Motor neuron (in vitro differentiated cells): ENCODE measurements at places on chromosomes 5 and 9.

GRCh38 chr5:147346006-147346561 lies 111.3 kb downstream of the STK32A start:
- ATAC-seq: no peak

GRCh38 chr5:168104350-168104749 lies 187.1 kb upstream of the WWC1 start:
- ATAC-seq: no peak

DNA sequence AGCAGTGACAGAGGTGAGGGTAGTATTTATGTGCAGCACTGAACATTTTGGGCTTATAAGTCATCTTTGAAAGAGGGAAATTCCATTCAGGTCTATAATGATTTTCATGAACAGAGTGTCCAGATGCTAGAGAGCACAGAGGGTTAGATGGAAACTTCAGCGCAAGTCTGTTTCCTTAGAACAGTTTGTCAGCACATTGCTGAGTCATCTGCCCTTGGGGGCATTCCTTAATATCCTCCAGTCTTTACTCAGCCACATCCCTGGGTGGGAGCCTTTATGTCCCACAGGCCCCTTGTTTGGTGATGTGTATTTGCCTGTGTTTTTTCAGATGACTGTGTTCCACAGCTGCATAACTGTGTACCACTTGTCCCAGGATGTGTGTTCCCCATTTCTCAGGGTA lies 138.5 kb upstream of the S1PR3 start:
- peak; percentile 100 for ATAC-seq

DNA sequence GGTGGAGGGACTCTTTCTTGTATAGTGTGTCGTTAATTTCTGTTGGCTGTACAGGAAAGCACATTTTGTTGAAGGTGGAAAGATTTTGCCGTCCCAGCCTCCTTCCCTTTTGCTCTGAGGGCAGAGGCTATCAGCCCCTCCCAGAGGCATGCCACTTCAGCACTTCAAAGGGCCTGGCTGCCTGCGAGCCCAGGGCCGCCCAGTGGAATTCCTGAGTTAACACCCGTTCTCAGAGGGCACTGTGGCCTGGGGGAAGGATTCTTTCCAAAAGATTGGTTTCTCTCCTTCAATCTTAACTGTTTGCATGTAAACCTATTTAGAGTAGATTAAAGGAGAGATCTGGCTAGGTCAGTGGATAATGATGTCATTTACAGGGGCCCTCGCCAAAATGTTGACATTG lies 238.6 kb downstream of the FANCC start:
- peak; percentile 80 for ATAC-seq

GRCh38 chr5:151110992-151111391 lies 30.2 kb upstream of the TNIP1 start:
- ATAC-seq: peak; percentile 95

DNA sequence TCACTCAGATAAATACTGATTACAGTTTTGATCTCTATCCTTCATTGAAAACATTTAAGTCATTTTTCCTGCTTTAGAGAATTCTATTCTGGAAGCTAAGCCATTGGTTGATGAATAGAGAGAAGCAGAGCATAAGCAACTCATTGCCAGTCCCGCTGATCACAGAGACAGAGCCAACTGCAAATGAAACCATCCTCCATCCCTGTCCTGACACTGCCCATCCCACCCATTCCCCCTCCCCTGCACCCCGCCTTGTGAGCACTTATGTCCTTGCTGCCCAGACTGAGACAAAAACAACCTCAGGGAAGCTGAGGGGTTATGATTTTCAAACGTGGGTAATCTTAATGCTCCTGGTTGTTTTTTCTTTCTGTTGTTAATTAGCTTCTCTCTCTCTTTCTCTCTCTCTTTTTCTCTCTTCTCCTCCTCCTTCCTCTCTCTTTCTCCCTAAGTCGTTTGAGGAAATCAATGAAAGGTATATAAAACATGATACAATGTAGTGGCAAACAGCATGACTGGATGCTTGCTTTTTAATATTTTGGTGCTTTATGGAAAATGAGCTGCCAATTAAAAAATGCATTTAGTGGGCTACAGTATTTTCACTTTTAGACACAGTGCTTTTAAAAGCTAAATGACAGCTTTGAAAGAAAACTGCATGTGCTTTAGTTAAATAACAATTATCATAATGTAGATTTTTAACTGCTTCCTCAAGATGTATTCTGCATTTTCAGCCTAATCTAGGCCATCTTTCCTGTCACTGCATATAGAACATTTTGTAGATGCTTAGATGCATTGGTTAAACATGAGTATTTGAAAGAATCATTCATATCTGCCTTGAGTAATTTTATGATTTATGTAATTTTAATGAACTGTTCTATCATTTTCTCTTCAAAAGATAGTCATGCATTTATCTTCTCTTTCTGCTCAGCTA lies 57.3 kb downstream of the CMYA5 start:
- peak; percentile 27 for ATAC-seq

DNA sequence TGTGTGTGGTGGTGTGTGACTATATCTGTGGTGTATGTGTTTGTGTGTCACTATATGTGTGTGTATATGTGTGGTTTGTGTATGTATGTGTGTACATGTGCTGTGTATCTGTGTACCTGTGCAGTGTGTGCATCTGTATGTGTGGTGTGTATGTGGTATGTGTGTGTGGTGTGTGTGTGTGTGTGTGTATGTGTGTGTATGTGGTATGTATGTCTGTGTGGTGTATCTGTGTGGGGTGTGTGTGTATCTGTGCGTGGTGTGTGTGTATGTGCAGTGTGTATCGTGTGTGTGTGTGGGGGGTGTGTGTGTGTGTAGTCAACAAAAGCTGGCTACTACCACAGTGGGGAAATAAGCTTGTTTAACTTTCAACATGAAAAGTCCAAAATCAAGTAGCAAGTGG lies 31.6 kb upstream of the TENT4A start:
- ATAC-seq: no peak

DNA sequence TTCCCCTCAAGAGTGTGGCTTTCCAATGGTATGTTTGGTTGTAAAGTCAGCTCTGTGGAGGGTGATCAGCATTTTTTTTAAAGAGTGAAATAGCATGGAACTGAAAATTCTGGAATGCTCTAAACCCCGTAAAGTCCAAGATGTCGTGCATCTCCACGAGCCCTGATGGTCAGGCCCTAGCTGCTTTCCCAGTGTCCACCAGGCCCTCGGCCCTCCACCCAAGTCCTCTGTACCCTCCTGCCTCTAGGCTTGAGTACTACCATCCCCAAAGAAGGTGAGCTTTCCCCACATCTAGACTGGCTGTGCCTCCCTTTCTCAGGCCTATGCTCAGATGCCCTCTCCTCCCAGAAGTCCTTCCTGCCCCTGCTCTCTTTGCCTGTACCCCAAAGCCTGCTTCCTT lies 280.3 kb downstream of the GADD45G start:
- no peak for ATAC-seq

DNA sequence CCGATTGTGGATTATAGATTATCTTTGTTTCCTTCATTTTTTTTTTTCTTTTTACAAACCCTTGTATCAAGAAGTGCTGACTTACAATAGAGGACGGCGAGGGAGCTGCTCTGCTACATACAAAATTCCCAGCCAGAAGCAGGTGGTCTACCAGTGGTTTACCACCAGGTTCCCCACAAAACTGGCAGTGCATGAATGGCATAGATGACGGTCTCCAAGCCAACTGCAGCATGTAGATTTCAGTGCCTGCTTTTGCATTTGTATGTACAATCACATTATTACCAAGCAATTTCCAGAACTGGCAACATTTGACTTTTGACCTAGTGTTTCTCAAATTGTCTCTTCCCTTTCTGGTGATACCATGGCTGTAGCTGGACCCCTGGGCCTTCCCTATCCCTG lies 84.0 kb downstream of the ACER2 start:
- no peak for ATAC-seq

DNA sequence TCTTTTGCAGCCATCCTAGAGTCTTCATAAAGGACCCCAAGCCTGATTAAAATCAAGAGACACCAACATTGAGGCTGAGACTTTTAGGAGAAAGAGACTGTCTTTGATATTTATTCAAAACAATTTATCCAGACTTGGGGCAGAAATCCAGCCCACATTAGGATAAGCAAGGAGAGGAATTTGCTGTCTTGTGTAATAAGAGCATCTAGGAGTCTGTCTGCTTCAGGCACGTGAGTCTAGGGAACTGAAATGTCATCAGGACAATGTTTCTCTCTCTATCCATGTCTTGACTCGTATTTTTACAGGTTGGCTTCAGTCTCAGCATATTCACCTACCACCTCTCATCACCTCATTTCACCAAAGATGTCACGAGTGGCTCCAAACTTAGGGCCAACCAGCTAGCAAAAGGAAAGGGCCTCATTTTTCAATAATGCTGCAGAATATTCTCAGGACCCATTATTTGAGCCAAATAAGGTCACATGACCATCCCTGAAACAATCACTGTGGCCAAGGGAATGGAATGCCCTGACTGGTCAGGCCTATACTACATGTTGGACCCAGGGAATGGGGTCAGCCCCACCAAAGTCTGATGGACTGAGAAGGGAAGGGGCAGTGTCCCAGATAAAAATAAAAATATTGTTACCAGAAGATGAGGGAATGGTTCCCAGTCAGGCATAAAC lies 70.3 kb upstream of the SAP30L start:
- ATAC-seq: no peak

GRCh38 chr5:7493081-7493480 lies 97.1 kb downstream of the ADCY2 start:
- no peak for ATAC-seq

DNA sequence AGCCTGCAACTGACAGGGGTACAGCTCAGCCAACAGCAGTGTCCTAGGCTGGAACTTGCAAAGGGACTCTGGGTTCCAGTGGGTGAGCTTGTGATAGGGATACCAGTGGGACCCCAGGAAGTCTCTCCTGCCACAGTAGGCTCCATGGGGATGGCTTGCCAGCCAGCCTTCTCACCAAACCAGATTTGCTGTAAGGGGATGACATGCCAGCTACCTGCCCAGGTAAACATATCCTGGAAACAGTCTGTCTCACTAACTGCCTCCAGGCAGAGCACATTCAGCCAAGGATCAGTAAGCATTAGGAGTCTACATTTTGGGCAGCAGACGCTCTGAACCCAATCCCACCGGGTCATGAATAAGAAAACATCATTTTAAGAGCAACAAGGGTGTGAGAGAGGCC lies 49.9 kb downstream of the SIL1 start:
- no peak for ATAC-seq

- peak; percentile 91 for ATAC-seq
These were observed 41.5 kb upstream of the NOTCH1 start for GRCh38 chr9:136587145-136587943.

GRCh38 chr5:14445576-14446290 lies 135.9 kb upstream of the OTULINL start:
- ATAC-seq: no peak

GRCh38 chr5:33810491-33811120 lies 81.2 kb downstream of the ADAMTS12 start:
- ATAC-seq: no peak

- no peak for ATAC-seq
These were observed 49.1 kb downstream of the G3BP1 start for GRCh38 chr5:151820903-151821302.

- no peak for ATAC-seq
These were observed 639.2 kb downstream of the NR2F1-AS1 start for GRCh38 chr5:92941806-92942205.

GRCh38 chr9:35619800-35620158 lies 1.6 kb upstream of the CD72 start:
- ATAC-seq: no peak

DNA sequence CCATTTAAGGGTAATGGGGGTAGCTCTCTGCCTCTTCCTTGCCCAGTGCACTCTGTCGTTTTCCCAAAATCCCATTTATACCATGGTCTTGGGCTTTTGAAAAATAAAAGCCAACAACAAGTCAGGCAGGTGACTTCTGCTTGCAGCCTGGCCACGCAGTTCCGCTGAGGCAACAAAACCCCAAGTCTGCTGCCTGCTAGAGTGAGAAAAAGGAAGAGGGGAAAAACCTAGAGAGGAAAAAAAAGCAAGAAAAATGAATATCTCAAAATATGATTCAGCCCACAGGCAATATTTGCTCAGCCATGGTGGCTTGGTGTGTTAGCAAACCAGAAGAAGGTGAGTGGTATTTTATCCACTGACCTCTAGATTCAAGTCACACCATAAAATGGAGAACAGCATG lies 148.2 kb upstream of the FSTL4 start:
- no peak for ATAC-seq

DNA sequence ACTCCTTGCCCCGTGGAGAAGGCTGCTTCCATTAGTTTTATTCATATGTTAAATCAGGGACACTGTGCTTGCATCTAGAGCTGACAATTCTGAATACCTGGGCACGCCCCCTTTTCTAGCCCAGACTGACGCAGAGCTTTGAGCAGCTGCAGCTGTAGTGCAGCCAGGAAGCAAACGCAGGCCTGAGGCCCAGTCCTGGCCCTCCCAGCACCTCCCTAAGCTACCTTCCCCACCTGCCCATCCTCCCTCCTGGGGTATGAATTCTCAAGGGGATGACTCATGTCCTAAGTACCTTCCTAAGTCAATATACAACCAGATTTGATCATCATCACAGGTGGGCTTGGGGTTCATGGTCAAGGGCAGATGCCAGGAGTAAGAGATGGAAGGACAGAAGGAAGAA lies 3.5 kb downstream of the PHF19 start:
- ATAC-seq: no peak

DNA sequence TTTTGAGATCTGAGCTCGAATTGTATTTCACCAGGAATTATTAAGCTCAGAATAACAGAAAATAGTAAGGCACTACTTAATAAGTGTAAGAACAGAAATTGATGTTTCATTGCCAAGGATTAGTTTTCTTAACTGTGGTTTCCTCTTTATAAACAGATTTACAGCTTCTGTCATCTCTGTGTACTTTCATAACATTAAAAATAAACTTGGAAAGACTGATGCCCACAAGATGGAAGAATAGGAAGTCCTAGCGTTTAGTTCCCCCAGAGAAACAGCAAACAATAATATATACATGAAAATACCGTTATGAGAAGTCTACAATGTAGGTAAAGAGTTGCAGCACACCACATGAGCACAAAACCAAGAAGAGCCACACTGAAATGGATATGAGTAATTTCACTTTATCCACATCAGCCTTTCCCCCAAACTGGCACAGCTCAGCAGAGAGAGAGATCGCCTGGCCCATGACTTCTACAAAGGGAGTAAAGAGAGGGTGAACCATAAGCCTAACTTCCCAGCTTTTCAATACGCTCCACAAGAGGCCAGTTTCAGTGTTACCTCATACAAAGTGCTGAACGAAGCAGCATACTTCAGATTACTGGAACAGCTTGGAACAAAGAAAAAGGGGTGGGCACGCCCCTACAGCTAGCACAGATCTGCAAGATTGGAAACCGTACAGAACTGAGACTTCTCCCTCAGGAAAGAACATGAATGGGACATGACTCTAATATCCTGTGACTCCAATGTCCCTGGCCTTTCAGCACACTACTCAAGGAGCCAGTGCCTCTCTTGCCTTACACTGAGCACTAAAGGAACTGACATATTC lies 75.4 kb downstream of the EMB start:
- ATAC-seq: no peak

- ATAC-seq: no peak
These were observed 2.3 kb downstream of the STKLD1 start for GRCh38 chr9:133378408-133378962.

- no peak for ATAC-seq
These were observed 234.4 kb downstream of the MAST4 start for GRCh38 chr5:66830636-66831035.

- ATAC-seq: no peak
These were observed 72.5 kb downstream of the AMBP start for GRCh38 chr9:114005371-114006154.

- no peak for ATAC-seq
These were observed 2.3 kb downstream of the SMIM33 start for GRCh38 chr5:139473105-139473504.

GRCh38 chr5:161064781-161065180 lies 212.8 kb upstream of the ATP10B start:
- no peak for ATAC-seq
